Germinal center (tissue), 1 donor: ENCODE measurements at places on chromosomes 13 and 19.

DNA sequence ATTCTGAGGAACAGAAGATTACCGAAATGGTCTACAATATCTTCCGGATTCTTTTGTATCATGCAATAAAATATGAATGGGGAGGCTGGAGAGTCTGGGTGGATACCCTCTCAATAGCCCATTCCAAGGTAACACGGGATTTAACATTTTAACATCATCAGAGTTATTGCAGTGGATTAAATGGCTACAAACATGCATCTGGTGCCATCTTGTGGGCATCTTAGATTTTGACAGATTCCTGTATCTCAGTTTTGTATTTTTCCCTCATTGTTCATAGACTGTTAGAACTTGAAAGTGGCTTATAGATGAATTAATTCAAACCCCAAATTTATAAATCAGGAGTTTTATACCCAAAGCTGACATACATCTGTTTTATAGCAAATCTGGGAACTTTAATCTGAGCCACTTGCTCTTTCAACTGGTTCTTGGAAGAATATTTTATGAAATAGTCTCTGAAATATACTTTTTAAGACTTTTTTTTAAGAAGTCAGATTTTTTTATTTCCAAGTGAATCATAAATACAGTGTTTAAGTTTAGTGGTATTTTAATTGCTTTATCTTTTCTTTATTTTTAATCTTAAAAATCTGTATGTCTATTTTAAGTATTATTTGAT is 215.2 kb downstream of the NBEA start:
- DNase-seq = peak; percentile 20

DNA sequence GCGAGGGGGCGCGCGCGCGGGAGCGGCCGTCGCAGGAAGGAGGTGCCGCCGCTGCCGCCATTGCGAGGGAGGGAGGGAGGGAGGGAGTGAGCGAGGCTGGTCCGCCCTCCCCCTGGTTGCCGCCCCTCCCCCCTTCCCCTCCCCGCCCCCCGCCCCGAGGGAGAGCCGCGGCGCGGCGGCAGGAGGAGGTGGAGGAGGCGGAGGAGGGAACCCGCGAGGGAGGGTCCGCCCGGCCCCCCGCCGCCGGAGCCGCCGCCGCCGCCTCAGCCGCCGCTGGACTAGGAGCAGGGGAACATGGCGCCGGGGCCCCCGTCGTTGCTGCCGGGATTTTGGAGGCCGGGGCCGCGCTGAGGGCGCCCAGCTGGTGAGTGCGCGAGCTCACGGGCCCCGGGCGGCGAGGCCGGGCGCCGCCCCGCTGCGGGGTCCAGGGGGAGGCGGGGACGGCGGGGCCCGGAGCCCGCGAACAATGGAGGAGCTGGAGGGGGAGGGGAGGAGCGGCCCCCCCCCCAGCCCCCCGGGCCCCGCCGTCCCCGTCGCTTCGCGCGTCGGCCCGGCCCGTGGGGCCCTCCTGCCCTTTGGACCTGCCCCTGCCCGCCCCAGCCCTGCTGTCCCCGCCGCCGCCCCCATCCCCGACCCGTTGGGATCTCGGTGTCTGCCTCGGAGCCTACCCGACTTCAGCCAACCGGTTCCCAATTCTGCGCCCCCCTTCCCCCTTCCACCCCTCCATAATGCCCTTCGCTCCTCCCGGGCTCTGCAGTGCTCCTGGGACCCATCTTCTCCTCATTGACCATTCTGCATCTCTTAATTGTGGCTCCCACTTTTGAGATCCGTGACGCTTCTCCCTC is at the start of gene ARHGAP35:
Gene ARHGAP35 (plus strand): TSS at position 152 of the 845 bp plus-strand sequence. CDS start 57,679 bp downstream, outside the sequence.
- no peak for DNase-seq

- no peak for DNase-seq
Observed at GRCh38 chr13:91896547-91896946, 498.1 kb downstream of the GPC5 start.

- DNase-seq = peak; percentile 22
Observed at GRCh38 chr19:58305932-58306323, 751 bp downstream of the ERVK3-1 start.

DNA sequence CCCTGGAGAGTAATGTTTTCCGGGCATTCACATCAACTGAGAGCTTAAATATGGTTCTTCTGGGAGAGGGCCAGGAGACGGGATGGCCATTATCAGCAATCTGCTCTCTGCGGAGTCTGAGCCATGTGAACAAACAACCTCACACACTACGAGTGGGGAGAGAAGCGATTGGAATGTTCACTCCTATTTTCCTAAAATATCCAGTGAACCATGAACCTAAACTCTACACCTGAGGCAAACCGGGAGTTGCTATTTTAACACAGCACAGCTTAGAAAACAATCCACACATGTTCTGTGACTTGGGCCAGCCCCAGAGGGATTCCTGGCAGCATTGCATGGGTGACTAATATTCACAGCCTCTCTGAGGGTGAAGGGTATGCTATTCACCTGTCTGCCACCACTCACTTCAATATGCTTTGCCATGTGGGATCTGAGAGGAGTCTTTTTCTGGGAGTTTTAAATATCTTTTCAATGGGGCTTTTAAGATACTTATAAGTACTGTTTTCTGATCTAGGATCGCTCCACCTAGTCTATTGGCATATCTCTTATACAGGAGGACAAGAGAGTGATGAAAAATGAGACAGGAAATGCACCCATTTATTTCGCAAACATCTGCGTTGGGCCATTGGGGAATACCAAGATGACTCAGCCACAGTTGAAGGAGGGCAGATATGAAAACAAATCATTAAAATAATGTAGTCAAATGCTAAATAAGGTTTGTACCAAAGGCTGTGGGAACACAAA is 72.6 kb upstream of the SERP2 start:
- DNase-seq = peak; percentile 35

GRCh38 chr19:38736413-38737280 is 7.6 kb downstream of the CAPN12 start:
- DNase-seq = peak; percentile 83

DNA sequence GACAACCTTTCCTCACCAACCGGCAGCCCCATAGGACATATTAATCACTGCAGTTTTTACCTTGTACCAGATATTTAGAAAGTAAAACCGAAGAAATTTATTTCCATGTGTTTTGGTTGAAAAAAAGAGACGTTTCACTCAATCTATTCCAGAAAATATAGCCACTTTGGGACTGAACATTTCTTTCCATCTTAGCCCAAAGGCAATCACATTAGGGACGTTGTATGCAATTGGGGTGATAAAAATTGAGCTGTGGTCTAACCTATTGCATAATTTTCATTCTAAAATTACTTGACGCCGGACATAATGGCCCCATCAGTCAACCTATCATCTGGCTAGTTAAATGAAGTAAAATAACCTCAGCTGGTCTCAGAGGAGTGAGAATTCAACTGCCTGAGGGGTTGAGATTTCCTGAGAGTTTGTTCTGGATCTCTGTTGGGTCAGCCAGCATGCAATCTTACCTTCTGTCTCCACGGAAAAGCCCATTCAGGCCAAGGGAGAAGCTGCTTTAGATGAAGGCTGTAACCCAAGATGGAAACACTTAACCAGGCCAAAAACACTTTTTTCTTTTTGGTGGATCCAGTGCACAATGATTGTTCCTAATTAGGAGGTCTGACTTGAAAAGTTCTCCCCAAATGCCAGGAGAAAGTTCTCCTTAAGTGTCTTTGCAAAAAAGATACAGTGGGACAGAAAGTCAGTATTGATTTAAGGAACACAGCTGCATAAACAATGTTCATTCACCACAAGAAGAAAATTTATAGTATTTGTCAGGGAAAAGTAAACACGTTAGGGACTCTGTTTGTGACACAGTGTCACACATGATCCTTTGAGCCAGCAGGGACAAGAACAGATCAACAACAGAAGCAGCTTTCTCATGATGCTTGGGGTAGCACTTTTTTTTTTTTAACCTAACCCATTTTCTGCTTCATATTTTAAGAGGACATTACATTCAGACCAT is 34.1 kb downstream of the DLEU7 start:
- DNase-seq = no peak

- no peak for DNase-seq
Observed at GRCh38 chr13:48901781-48902180, 73.9 kb upstream of the FNDC3A start.

- peak; percentile 47 for DNase-seq
Observed at GRCh38 chr13:102597029-102597961, 509 bp downstream of the TPP2 start.

DNA sequence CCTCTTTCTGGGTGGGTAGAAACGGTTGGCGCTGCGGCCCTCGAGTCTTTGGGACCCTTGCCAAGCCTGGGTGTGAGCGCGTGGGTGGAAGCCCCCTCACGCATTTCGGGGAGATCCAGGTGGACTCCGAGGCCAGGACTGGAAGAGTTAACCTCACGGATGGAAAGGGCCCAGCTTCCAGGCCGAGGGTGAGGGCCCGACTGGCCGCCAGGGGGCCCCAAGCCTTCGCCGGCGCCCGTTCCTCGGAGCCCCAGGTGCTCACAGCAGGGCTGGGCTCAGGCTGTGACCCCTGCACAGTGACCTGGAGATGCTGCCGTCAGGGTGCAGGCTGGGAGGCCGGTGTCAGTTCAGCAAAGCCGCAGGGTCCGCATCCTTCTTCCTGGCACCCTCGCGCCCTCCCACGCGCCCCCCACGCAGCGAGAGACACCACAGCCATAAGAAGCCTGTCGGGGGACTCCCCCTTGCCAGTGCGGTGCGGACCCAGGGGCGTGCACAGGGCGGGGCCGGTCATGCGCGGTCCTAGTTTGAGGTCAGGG is 34.2 kb upstream of the TMEM255B start:
- DNase-seq = peak; percentile 73

GRCh38 chr19:38211151-38211591 is 12.9 kb downstream of the DPF1 start:
- DNase-seq = no peak

GRCh38 chr13:67538906-67539305 is 308.8 kb upstream of the PCDH9 start:
- no peak for DNase-seq

GRCh38 chr19:13095393-13095784 is 7.3 kb downstream of the LYL1 start:
- peak; percentile 72 for DNase-seq

GRCh38 chr13:34003656-34004055 is 185.7 kb downstream of the RFC3 start:
- DNase-seq = no peak

- DNase-seq = no peak
Observed at GRCh38 chr19:48340995-48341394, 15.6 kb downstream of the EMP3 start.

DNA sequence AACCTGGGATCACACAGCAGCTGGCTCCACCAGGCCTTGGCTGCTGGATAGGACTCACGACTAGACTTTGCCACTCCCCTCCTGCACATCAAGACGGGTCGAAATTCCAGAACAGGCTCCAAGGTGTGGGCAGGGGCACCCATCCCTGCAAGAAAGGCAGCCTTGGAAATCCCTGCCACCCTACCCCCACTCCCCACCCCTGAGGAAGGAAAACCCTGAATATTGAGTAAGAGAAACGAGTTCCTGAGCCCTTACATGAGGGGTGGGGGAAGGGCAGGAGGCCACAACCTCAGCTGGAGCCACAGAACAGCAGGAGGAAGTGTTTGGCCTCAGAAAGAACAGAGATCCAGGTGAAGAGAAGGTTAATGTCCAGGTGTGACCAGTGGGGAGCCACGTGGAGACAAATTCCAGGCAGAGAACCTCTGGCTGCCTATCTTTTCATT is 20.1 kb downstream of the DEDD2 start:
- no peak for DNase-seq

DNA sequence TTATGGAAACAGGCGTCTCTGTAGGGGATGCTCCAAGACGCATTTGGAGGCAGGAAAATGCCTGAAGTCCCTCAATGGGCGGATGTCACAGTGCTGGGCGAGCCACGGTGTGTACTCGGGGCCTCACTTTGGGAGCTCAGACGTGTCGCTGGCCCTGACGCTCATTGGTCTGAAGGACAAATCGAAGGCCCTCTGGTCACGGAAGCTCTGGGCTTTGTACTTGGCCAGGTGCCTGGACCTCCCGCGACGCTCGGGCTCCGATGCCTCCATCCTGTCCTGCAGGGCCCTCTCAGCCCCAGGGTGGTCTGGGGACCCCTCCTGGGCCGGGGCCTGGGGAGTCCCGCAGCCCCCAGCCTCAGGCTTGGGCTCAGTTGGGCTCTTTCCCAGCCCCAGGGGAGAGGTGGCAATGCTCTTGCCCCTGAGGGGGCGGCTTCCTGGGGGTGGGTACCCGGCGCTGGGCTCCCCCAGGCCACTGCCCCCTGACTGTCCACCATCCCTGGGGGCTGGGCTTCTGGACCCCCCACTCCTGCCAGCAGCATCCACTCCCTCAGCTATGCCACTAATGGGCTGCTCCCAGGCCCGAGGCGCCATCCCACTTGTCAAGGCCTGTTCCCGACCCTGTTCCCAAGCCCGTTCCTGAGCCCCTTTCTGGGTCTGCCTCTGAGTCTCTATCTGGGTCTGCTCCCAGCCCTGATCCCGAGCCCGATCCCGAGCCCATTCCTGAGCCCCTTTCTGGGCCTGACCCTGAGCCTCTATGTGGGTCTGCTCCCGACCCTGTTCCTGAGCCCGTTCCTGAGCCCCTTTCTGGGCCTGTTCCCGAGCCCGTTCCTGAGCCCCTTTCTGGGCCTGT is 39.5 kb upstream of the GRTP1 start:
- DNase-seq = no peak

DNA sequence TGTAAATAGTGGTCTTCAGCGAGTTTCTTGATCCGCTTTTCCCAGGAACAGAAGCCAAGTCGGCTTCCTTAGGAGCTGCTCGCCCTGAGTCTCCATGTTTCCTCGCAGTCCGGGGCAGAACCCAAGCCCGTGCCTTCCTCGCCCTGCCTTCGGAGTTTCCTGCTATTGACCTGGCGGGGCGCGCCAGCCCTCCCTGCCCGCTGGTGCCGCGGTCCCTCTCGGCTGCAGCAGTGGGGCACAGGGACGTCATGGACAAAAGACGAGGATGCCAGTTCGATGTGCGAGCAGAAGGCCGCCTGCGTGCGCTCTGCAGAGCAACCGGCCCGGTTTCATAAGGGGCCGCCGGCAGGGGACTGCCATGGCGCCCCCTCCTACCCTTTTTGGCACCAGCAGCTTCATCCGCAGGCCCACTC is 156.6 kb downstream of the TM9SF2 start:
- DNase-seq = no peak

GRCh38 chr19:17629760-17630159 is 58.4 kb downstream of the UNC13A start:
- no peak for DNase-seq

DNA sequence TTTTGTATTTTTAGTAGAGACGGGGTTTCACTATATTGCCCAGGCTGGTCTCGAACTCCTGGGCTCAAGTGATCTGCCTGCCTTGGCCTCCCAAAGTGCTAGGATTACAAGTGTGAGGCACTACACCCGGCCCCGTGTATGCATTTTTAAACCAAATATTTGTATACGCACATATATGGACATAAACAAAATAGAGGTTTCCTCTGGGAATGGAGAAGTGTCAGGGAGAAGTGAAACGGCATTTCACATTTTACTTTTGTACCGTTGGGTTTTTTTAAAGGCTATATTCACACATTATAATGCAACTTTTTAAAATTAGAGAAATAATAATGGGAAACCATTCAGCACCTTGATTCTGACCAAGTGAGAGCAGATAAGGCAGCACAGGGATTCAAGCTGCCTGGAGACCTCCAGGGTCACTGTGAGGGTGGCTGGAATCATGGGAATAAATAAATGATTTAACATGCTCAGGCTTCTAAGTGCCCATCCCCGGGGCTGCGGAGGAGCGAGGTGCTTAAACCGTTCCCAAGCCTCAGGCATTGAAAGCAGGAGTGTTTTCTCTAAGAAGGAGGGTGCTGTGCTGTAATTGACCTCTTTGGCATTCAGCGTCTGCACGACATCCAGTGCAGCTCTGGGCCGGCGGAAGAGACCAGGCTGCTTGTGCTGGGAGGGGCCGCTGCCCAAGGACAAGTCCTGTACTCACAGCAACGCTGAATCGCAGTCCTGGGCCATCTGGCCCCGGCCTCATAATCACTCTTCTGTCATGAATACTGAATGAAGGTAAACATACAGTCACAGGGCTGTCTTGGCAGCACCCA is 24.7 kb downstream of the GPR42 start:
- DNase-seq = no peak

GRCh38 chr13:32264407-32264806 is 50.8 kb downstream of the ZAR1L start:
- DNase-seq = no peak
